ENCODE measurements at places on chromosomes 3 and 15. TPM values are rescaled to one million over a fixed set of nuclear protein-coding genes. Genes with fewer than 3 reads are reported as not detected.

Gene ASB14
- 0.24 TPM for polyA plus RNA-seq

Gene CKMT1B
- polyA plus RNA-seq: not detected

Gene GOLGA8M
- polyA plus RNA-seq: not detected

DNA sequence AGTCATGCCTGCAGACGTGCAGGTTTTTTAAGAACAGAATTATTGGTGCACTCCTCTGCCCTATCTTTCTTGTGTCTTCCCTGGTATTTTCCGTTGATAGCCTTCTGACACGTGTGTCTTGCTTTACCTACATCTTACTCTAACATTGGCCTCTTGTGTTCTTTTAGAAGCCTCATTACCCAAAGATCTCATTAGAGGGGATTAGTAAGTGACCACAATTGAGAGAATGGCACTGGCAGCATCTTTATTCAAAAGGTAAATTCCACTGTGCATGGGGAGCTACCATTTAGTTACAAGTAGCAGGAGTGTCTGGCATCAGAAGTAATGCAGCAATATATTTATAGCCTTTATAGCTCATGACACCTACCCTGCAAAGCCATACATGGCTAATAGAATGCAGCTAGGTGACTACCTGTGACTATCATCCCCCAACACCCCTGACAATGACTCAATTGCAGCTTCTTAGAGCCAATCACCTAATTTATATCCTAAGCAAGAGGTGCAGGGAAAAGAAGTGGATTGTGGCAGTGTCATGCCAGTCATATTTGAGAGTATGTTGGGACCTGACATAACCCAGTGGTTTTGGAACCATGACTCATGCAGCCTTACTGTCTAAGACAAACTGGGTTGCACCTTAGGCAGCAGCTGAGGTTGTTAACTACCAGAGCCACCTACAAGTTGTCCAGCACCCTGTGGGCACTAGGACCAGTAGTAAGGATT is 164.8 kb downstream of the GRM7 start:
- no peak for DNase-seq

- no peak for DNase-seq
Observed at GRCh38 chr3:172061724-172062184, 22.4 kb downstream of the FNDC3B start.

GRCh38 chr3:57646723-57647122 is 46.2 kb downstream of the DENND6A start:
- no peak for DNase-seq

DNA sequence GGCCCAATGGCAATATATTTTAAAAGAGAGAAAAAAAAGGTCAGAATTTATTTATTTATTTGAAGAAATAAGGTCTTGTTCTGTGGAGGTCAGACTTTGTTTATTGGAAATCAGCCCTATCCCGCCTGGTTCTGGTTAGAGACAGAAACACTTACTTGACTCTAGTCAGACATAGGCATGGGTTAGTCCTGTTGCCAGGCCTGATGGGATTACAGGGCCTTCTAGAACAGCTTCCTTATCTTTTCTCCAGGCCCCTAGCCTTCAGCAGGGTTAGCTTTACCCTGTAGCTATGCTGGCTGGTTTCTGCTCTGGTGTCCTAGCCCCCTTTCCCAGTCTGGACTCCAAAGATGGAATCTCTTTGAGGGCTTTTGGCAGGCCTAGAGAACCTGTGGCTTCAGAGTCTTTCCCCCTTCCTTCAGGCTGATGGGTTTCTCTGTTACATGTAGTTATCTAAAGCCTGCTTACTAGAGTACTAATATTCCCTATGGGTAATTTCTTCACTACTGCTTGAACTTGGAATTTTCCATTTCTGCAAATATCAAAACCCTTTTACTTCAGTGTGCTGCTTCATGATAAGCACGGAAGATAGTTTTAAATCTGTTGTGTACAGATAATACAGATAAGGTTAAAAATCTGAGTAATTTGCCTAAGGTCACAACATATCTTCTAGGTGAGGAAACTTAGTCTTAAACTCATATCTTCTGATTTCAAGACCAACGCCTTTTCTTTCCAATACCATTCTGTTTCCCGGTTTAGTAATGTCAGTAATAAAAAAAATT is 10.6 kb downstream of the IREB2 start:
- DNase-seq: no peak

GRCh38 chr15:80115021-80115420 is 37.8 kb upstream of the FAH start:
- no peak for DNase-seq

GRCh38 chr3:153079386-153079785 is 82.6 kb upstream of the RAP2B start:
- DNase-seq: no peak
